ENCODE measurements at places on chromosomes 12 and 14. TPM values are rescaled to one million over a fixed set of nuclear protein-coding genes. Genes with fewer than 3 reads are reported as not detected.
A peak's percentile ranks its signal among the peaks of the same experiment; 100 is the strongest.

MANSC1 gene
- 32.0 TPM for total RNA-seq

LRRK2 gene
- 0.48 TPM for total RNA-seq

DNA sequence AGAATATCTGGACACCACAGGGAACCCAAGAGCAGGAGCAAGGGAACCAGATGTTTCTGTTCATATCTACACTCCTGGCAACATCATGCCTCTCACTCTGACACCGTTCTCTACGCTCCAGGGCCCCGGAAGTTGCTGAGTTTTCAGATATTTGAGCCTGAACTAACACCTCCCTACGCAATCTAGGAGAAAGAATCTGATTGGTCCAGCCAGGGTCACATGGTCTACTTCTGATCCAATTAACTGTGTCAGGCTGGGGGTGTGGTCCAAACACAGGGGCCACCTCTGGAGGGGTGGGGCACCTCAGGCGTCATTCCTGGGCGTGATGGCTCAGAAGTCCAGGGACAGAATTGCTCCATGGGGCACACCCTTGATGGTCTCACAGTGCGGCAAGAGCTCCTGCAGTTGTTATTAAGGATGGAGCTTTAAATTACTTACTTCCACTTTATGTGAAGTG is 165.5 kb downstream of the PTPN11 start:
- peaks cover 41% of the 10 kb centered on the region for H3K27me3 ChIP-seq
- no peaks in the 10 kb centered on the region for H3K36me3 ChIP-seq
- H3K4me3 ChIP-seq = no peak overlapping the region

- H3K27me3 ChIP-seq = no peaks in the 10 kb centered on the region
- no peaks in the 10 kb centered on the region for H3K4me1 ChIP-seq
- no peak for DNase-seq
Measured at GRCh38 chr12:89882050-89882449, 173.4 kb upstream of the ATP2B1 start.

DNA sequence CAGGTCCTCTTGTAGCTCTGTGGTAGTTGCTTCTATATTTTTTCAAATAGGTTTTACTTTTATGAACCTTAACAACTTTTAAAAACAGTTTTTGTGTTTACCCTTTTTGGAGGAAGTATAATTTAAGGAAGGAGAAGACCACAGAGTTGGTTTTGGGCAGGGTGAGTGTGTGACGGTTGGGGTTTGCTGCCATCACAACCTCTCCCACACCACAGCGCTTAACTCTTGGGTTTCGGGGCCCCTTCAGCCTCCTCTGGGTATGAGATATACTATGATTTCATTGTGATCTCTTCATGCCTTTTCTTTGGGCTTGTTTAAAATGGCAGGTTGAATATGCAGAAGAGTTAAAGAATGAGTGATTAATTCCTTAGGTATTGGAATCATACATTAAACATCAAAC is 228.7 kb upstream of the CRY1 start:
- H3K27ac ChIP-seq = peak overlapping the region; percentile 17
- no peaks in the 10 kb centered on the region for H3K27me3 ChIP-seq
- DNase-seq = no peak
- H3K36me3 ChIP-seq = no peaks in the 10 kb centered on the region
- peaks cover 15% of the 10 kb centered on the region for H3K4me1 ChIP-seq
- H3K4me3 ChIP-seq = peak overlapping the region; percentile 65

- H3K36me3 ChIP-seq = no peaks in the 10 kb centered on the region
- no peaks in the 10 kb centered on the region for H3K4me1 ChIP-seq
- H3K4me3 ChIP-seq = no peak overlapping the region
- no peak overlapping the region for H3K27ac ChIP-seq
- peaks cover 19% of the 10 kb centered on the region for H3K27me3 ChIP-seq
Measured at GRCh38 chr14:92308716-92309115, 14.2 kb upstream of the SLC24A4 start.

DNA sequence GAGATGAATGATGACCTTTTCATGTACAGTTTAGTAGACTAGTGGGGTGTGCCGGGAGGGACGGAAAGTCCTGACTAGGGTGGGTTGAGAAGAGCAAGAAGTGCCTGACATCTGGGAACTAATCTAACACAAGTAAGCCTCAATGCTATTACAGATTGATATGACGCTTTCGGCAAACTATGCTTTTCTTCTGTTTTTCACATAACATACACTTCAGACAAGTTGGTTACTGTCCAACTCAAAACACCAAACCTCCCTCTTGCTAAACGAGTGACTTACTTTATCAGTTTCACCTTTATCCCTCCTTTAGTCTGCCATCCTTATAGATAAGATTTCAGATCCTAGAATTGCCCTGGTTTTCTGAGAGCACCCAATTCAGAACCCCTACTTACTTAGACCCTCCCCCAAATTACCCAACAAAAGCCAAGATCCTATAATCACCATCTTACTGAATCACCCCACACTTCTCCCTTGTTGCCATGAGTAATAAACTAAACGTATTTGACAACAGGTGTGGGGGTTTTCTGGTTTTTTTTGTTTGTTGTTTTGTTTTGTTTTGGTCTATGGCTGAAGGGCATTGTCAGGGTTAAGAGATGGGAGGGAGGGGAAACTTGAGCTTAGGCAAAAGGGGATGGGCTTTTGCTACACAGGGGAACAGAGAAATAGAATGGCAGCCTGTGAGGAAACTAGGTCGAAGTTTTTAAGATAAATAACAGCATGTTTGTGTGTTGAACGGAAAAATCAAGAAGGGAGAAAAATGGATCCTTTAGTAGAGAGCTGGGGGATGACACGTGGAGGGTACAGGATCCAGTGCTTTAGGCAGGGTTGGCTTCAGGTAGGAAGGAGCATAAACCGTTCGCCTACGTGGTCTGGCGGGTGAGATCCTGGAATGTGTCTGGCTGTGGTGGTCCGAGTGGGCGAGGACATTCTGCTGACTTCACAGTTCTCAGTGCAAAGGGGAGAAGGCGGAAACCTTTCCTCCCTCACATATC is 6.1 kb upstream of the PSMA3 start:
- H3K27me3 ChIP-seq = no peaks in the 10 kb centered on the region
- H3K27ac ChIP-seq = no peak overlapping the region
- H3K4me1 ChIP-seq = peaks cover 16% of the 10 kb centered on the region
- no peak overlapping the region for H3K4me3 ChIP-seq
- DNase-seq = no peak
- peaks cover 5% of the 10 kb centered on the region for H3K36me3 ChIP-seq

Measured in PC-9 (cell line).